ENCODE measurements at places on chromosomes 5 and 9. TPM values are rescaled to one million over a fixed set of nuclear protein-coding genes. Genes with fewer than 3 reads are reported as not detected.

The SPINK6 gene
- not detected for total RNA-seq

The IL9 gene
- total RNA-seq, result not detected

The RFESD gene
- 3.1 TPM for total RNA-seq

The DMGDH gene
- 2.5 TPM for total RNA-seq

The PCDHA13 gene
- total RNA-seq, result under 0.01 TPM

The UBAP2 gene
- 19.6 TPM for total RNA-seq

The FOXD4L5 gene
- 0.15 TPM for total RNA-seq

The SLC2A6 gene
- total RNA-seq, result 14.1 TPM

The SCGB3A2 gene
- total RNA-seq, result not detected

The SAPCD2 gene
- 1.5 TPM for total RNA-seq

The NUTM2G gene
- total RNA-seq, result not detected

The ANKRD18B gene
- 0.87 TPM for total RNA-seq

The TERT gene
- not detected for total RNA-seq

The ITK gene
- not detected for total RNA-seq

The AK3 gene
- total RNA-seq, result 64.7 TPM

The BHMT2 gene
- total RNA-seq, result 6.4 TPM

The PCDHA3 gene
- 0.17 TPM for total RNA-seq

The FOXD4 gene
- total RNA-seq, result 0.17 TPM

The PAX5 gene
- not detected for total RNA-seq

Data from smooth muscle cell of trachea (primary cell).